ENCODE measurements at places on chromosomes 4 and X.

GRCh38 chrX:16445166-16445752 is 204.7 kb upstream of the S100G start:
- peak; percentile 55 for DNase-seq

- no peak for DNase-seq
Observed at GRCh38 chr4:59644765-59645164, 1555.4 kb upstream of the ADGRL3 start.

GRCh38 chr4:118927974-118928373 is 39.3 kb downstream of the SYNPO2 start:
- DNase-seq = no peak

GRCh38 chrX:1207496-1208025 is 4.9 kb downstream of the CRLF2 start:
- DNase-seq = no peak

- no peak for DNase-seq
Observed at GRCh38 chrX:39170464-39170863, 369.2 kb downstream of the MID1IP1 start.

GRCh38 chrX:43958529-43958928 is 14.7 kb downstream of the NDP start:
- peak; percentile 90 for DNase-seq

- no peak for DNase-seq
Observed at GRCh38 chr4:15005474-15006115, 3.3 kb downstream of the CPEB2 start.

DNA sequence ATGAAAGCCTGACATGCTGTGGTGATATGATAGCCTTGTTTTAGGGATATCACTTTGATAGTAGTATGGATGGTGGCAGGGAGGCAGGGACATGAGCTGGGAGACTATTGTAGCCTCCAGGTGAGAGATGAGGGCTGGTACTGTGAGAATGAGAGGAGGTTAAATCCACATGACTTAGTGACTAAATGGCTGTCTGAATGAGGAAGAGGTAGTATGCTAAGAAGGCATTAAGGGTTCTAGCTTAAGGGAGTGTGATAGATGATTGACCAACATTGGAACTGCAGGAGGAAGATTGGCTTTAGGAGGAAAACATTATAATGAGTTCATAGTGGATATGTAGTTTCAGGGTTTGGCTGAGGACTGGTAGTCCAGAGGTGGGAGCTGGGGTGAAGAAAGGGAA is 195.0 kb upstream of the ANK2 start:
- no peak for DNase-seq

DNA sequence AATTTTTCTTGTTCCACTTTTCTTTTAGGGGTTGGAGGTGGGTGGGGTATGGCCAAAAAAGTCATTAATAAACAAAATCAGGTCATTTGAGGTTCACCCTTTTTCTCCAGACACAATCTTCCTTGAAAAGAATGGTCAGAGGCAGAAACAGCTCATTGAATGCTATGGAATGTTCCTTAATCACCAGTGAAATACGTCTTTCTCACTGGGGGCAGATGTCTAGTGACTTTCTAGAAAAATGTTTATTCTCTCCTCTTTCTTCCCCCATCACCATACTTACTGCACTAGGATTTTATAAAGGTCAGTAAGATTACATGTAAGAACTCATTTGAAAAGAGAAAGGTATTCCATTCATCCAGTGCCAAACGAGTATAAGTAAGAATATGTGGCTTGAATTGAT is 44.5 kb downstream of the MGST2 start:
- no peak for DNase-seq

DNA sequence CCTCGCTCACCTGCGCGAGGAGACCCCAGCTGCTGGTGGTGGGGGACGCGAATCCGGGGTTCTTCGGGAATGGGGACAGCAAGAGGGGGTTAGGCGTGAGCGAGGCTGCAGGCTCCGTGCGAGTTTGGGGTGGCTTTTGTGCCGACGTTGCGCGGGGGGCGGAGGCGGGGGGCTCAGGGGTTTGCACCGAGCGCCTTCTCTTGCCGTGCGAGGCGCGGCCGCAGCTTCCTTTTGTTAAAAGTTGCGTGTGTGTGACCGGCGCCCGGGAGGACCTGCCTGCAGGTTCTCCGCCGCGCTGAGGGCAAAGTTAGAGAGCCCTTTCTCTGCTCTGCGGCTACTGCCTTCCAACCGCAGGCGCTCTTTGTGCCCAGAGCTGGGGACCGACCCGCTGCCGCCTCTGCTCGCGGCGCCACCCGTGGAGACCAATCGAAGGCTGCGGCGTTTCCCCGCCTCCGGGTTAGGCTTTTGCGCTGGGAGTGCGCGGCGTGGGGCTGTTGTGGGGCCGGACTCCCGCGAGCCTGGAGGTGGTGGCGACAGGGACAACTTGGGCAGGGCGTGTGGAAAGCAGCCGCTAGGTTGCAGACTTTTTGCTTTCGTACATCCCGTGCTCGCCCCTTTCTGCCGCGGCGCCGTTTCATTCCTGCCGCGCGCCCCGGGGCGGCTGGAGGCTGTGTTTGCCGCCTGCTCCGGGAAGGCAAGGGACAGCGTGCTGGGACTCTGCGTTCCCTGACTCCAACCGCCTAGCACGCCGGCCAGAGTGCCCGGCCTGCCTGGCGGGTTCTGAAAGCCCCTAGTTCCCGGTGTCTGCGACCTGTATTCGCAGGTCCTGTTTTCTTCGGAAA is 716 bp downstream of the KIT start:
- no peak for DNase-seq

DNA sequence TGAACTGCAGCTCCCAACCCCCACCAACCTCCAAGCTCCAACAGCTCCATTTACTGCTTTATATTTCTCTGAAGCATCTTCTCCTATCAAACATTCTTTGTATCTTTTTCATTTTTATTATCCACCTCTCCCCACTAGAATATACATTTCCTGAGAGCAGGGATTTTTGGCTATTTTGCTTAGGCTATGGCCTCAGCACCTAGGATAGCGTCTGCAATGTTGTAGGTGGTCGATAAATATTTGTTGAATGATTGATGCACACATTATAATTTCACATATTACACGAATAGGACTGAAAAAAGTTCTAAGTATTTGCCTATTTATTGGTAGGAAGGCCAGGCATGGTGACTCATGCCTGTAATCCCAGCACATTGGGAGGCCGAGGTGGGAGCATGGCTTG is 658.7 kb upstream of the DIPK2B start:
- DNase-seq = no peak

DNA sequence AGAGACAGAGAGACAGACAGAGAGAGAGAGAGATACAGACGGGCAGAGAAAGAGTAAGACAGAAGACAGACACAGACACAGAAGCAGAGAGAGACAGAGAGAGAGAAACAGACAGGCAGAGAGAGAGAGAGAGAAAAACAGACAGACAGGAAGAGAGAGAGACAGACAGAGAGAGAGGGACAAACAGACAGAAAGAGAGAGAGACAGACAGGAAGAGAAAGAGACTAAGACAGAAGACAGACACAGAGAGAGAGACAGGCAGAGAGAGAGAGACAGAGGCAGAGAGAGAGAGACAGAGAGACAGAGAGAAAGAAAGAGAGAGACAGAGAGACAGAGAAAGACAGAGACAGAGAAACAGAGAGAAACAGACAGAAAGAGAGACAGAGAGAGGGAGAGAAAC is 27.2 kb upstream of the NAA11 start:
- DNase-seq = no peak

DNA sequence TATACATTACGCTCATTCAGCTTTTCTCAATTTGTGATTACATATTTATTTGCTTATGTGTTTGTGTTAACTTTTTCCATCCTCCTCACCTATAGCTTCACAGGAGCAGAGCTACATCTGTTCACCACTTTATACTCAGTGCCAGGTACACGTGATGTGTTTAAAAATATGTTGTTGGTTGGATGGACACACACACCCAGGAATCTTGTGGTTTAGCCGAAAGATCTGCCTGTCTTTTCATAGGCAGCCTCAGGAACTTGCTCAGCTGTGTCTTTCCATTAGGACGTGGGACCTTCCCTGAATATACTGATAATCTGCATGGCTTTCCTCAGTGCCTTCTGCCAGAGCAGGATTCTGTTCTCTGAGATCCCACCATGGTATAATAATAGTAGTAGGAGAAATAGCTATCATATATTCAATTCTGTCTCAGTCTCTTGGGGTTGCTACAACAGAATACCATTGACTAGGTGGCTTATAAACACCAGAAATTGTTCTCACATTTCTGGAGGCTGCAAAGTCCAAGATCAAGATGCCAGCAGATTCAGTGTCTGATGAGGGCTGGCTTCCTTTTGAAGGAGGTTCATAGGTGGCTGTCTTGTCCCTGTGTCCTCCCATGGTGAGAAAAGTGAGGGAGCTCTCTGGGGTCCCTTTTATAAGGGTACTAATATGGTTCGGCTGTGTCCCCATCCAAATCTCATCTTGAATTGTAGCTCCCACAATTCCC is 50.0 kb upstream of the SOD3 start:
- DNase-seq = no peak

DNA sequence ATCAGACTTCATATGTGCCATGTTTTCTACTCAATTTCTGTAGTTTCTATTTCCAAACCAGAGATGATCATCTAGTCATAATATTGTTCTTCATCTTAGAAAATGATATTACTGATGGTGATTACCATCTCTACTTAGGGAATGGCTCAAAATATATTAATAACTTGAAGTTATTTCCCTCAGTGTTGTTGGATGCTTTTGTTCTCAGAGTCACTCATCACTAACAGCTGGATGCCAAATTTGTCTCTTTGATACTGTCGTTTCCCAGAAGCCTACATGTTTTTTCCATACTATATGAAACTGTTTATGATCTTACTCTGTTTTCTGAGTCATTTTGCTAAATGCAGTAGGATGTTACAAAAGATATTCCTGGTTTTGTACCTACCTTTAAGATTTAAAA is 8.9 kb downstream of the PGAM4 start:
- no peak for DNase-seq

- no peak for DNase-seq
Observed at GRCh38 chrX:131735127-131735526, 191.3 kb downstream of the OR13H1 start.

- no peak for DNase-seq
Observed at GRCh38 chr4:105060628-105061027, 86.0 kb upstream of the TET2 start.

- no peak for DNase-seq
Observed at GRCh38 chrX:1500701-1501624, 36.0 kb downstream of the P2RY8 start.

GRCh38 chr4:67884701-67885100 is 899 bp upstream of the TMPRSS11D start:
- DNase-seq = no peak

DNA sequence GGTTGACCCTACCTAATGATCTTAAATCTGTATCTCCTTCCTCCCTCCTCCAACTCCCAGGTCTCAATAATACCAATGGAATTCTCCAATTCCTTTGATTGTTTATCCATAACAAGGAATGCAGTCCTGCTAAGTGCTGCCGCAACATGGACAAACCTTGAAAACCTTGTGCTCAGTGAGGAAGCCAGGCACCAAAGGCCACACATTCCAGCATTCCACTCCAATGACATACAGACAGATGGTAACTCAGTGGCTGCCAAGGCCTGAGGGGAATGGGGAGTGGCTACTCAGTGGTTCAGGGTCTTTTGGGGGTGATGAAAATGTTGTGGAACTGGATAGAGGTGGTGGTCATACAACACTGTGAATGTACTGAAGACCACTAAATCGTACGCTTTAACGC is 10.4 kb downstream of the HAUS7 start:
- no peak for DNase-seq

GRCh38 chr4:61511716-61512488 is 311.8 kb downstream of the ADGRL3 start:
- peak; percentile 83 for DNase-seq

DNA sequence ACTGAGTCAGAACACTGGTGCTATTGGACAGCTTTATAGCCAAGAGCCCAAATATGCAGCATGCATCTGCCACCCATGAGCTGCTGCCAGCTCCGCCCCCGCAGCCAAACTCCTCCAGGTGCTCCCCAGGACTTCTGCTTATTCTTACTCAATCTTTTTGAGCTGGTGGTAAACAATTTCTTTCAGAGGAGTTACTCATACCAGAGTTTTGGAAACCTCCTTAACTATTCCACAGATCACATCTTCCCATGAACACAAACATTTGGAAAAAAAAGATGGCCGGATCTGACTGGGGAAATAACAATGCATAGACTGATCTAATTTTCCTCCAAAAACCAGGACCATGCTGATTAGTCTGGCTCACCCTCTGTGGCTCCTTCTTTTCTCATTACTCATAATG is 399.9 kb downstream of the GPM6A start:
- no peak for DNase-seq

- DNase-seq = peak; percentile 46
Observed at GRCh38 chrX:12988797-12989196, 13.9 kb downstream of the TMSB4X start.

- DNase-seq = no peak
Observed at GRCh38 chrX:19721726-19722370, 165.6 kb downstream of the SH3KBP1 start.

DNA sequence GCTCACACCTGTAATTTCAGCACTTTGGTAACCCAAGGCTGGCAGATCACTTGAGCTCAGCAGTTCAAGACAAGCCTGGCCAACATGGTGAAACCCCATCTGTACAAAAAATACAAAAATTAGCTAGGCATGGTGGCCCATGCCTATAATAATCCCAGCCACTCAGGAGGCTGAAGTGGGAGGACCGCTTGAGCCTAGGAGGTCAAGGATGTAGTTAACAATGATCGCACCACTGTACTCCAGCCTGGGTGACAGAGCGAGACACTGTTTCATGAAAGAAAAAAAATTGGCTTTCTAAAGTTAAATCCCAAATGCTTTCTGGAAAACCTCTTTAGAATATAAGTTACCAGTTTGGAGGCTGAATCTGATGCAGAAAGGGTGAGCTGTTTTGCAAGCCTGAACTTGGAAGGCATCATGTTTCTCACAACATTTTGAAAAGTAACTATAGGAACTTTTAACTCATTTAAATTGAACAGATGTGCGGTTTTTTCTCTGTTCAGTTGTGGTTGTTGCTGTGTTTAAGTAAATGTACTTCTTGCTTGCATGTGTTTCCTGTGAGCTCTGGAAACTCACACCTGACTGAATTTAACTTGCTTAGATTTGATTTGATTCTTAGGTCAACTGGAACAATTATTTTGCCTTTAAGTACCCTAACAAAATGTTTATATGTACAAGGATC is 39.8 kb upstream of the TMEM131L start:
- no peak for DNase-seq

DNA sequence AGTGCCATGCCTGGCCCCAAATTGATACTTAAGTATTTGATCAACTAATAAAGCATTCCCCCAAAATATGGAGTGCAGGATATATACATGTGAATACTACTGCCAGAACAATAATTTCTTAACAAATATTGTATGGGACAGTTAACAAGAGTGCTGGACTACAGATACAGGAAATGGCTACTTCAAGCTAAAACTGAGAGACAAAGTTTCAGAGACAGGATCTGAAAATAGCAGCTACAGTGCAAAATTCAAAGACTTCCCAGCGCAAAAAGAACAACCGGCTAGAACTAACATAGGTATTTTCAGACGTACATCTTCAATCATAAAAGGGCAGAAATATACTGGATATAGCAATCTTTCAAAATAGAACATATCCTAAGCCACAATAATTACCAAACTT is 6.3 kb downstream of the ATRX start:
- no peak for DNase-seq

- peak; percentile 91 for DNase-seq
Observed at GRCh38 chr4:5863461-5864113, 29.3 kb downstream of the CRMP1 start.
